ENCODE measurements at places on chromosomes 7 and 10.

GRCh38 chr10:88792661-88793060, 9.9 kb upstream of the LIPM start:
- no peak for DNase-seq

GRCh38 chr10:2921956-2922680, 145.2 kb upstream of the PFKP start:
- DNase-seq, result no peak

DNA sequence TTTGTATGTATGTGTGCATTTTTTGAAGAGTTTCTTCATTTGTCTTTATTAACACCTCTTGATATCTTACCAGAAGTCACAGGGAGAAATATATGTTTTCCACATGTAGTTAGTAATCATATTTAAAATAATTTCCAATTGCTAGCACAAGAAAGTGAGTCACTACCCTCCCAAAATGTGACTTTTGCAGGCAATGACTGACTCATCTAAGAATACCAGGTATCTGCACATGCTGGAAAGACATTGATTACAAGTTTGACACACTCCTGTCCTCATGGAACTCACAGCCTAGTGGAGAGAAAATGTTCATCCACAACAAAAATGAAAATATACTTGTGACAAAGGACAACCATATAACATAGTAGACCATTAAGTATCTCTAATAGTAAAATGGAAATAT, 82.9 kb downstream of the SEMA3D start:
- no peak for DNase-seq

DNA sequence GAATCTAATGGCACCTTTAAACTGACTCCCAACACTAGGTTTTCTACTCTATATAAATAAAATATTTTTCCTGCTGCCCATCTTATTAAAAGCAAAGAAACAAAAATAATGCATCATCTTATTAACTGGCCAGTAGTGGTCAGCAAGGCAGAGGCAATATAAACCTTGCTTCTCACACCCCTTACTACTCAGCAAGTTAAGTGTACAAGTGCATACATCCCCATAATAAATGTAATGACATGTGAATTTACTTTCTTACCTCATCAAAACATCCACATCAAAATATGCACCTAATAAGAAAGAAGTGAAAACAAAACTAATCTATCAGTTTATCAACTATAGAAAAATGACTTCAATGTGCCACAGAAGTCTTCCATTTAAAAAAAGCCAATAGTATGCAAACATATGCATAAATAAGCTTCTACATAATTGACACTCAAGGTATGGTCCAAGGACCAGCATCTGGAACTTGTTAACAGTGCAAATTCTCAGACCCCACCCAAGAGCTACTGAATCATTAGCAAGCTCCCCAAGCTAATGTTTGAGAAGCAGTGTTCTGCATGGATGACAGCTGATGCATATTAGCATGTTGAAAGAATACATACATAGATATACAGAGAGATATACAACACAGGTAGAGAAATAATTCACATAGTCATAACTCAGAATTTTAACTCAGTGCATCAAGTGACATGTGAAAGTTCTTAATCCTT, 182.7 kb downstream of the C7orf25 start:
- DNase-seq, result no peak

Data from HTR-8/SVneo (cell line).